Dorsolateral prefrontal cortex (tissue), 122 donors: ENCODE measurements at places on chromosomes 2 and 18. TPM values are rescaled to one million over a fixed set of nuclear protein-coding genes. Genes with fewer than 3 reads are reported as not detected.

HOXD4 gene
- total RNA-seq: not detected

DNA sequence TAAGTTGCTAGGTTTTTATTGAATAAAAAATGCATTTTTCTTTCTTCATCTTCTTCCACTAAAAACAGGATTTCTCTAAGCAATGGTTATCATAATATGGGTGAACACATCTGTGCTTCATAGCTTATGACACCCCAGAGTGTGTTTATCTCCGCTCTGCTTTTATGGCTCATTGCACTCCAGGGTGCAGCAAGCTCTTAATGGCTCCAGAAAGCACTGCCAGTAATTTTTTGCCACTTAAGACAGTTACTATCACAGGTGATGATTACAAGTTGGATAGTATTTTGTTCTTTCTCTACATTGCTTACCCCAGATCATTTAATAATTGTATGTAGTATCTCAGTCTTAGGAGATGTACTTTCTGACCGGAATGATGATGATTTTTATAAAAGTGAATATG is 239.3 kb upstream of the CDH20 start:
- no peak for DNase-seq

EFHD1 gene
- total RNA-seq: 147 TPM

PIEZO2 gene
- 21.6 TPM for total RNA-seq

GRCh38 chr18:45896452-45896851 is 70.7 kb downstream of the EPG5 start:
- no peak for DNase-seq
